ENCODE measurements at places on chromosomes 4 and X.

- no peak for DNase-seq
Observed at GRCh38 chr4:121998024-121998423, 46.2 kb upstream of the TRPC3 start.

DNA sequence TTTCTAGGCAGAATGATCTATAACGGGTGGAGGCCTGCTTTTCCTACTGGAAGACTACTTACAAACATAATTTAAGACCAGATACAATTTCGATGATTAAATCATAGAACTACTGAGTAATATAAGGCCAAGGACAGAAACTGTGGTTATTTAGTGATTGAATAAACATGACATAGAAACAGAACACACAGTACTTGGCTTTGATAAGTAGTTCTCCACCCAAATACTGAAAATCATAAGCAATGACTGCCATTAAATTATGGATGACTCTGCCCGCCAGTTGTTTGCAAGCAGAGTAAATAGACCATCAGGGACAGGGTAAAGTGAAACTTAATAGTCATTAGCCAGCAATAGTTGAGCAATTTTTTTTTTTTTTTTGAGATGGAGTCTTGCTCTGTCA is 17.2 kb upstream of the SMIM14 start:
- DNase-seq: no peak

- no peak for DNase-seq
Observed at GRCh38 chr4:174352061-174352819, 68.5 kb downstream of the CEP44 start.

DNA sequence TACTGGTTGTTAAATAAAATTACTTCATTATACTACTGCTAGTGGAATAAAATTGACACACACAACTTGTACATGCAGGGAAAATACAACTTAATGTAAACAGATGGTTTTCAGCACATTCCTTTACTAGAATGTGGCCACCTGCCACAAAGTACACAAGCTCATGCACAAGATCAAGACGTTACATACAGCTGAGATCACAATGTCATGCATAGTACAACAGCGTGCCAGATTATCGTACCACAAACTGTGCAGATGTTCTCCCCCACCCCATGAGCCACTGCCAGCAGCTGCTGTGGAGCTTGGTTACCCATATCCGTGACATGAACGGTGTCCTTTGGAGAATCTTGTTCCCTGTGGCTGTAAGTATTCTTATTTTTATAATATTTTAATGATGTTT is 27.7 kb downstream of the FBXO8 start:
- DNase-seq: no peak

- DNase-seq: no peak
Observed at GRCh38 chrX:13381514-13381913, 61.7 kb upstream of the ATXN3L start.

GRCh38 chr4:156545003-156545785 is 426.4 kb downstream of the PDGFC start:
- DNase-seq: no peak
